ENCODE measurements at places on chromosomes 3 and 15.

DNA sequence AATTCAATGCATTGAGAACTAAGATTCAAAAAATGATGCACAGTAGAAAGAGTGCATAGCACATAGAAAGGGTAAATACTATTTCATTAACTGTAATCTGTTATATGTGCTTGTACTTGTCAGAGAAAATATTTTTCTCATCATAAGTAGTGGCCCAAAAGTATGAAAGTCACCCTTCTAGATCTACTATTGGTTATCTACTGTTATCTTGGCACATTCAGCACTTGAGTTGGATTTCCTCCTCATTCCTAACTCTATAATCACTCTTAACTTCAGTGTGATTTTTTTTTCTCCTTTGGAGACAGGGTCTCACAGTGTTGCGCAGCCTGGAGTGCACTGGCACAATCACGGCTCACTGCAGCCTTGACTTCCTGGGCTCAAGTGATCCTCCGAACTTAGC is 194.4 kb downstream of the PCCB start:
- no peak for DNase-seq

DNA sequence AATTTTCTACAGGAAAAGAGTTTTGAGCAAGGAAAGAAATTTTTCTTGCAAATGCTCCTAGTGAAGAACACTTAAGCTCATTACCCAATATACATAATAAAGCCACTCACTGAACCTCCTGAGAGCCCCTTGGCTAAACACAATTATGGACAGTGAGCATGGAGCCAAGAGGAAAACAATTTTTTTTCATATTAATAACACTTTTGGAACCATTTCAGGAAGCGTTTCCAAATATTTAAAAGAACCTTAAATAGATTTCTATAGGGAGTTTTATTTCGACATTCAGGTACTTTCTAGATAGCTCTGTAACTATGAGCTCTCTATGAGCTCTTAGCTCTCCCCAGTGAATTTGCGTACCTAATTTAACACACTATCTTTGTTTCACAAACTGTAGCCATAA is 581.1 kb downstream of the ZNF385D start:
- DNase-seq = no peak

DNA sequence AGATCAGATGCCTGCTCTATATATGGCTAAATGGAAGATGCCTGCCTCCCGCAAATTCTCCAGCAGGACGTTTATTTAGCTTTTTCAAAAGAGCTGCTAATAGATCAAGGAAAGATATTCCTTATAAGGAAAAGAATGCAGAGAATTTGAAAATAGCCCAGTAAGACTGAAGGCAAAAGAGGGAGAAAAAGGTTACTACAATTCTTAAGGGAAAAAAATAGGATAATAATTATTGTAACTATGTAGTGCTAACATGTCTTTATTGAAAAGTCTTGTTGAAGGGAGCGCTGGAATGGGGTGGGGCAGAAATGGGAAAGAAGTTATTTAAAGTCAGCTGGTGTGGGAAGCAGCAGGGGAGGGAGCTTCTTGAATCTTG is 2.9 kb downstream of the TPM1 start:
- no peak for DNase-seq

DNA sequence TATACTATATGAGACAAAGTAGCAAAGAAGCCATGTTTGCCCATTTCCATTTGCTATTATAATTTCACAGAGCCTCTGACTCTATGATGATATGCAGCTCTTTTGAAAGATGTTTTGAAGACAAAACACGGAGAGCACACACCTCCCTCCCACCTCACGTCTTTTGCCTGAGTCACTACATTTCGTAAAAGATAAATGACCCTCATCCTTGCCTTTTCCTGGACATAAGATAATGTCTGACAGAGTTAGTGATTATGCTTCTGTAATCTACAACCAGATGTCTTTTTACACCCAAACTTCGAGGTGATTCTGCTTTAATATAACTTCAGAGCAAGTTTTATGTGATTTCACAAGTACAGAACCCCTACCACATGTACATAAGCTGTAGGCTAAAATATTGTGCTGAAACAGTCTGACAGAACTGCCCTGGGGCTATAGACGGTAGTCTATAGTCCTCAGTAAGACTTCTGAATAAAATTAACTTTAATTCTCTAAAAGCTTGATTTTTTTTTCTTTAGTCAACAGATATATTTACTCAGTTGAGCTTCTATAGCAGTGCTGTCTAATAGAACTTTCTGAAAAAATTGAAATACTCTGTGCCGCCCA is 99.9 kb downstream of the CD200R1L start:
- DNase-seq = no peak

- DNase-seq = no peak
Measured at GRCh38 chr3:184656829-184657681, 54.8 kb downstream of the MAGEF1 start.

DNA sequence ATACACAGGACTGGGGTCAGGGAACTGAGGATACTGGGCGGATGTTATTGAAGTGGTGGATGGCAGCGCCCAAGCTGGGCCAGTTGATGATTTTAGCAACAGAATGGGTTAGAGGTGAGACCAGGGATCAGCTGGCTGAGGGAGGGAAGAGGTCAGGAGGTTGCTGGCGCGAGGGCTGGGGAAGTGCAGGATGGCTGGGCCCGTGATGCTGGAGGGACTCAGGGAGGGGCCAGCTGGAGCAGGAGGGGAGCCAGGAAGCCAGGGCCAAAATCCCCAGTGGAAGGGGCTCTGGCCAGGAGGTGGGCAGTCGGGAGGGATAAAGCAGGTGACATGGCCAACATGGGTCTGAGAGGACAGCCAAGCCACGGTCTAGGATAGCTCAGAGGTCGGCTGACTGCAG is 178.0 kb downstream of the NSMCE3 start:
- no peak for DNase-seq

GRCh38 chr3:15953841-15954240 is 156.1 kb upstream of the ANKRD28 start:
- DNase-seq = no peak

DNA sequence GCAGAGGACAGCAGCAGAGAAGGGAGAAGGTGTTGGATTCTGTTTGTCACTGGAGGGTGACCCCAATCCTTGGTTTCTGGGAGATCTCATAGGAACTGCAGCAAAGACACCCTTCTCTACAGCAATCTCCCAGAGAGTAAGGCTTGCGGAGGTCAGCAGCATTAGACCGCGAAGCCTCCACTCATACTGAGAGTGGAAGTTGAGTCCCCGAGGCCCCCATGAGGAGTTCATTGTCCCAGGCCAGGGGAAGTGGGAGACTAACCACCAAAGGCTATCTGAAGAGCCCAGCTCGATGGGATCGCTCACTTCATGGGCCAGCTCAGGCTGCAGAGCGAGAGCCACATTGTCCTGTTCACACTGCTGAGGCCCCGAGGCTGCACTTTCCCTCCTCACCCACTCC is 44.6 kb downstream of the GLDN start:
- DNase-seq = no peak

- DNase-seq = no peak
Measured at GRCh38 chr3:62101488-62101887, 271.9 kb downstream of the FEZF2 start.

DNA sequence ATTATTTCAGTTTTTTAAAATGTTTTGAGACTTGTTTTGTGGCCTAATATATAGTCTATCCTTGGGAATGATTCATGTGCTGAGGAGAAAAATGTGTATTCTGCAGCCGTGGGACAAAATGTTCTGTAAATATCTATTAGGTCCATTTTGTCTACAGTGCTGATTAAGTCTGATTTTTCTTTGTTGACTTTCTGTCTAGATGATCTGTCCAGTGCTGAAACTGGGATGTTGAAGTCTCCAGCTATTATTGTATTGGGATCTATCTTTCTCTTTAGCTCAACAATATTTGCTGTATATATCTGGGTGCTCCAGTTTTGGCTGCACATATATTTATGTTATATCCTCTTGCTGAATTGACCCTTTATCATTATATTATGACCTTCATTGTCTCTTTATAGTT is 85.2 kb downstream of the UBE2E2 start:
- no peak for DNase-seq
